ENCODE measurements at places on chromosomes 7 and 10. TPM values are rescaled to one million over a fixed set of nuclear protein-coding genes. Genes with fewer than 3 reads are reported as not detected.

Gene EPHB6
- total RNA-seq = 21.4 TPM

Gene ZNF425
- 6.5 TPM for total RNA-seq

Gene SLC29A3
- total RNA-seq = 7.8 TPM

Gene GNG11
- total RNA-seq = 0.56 TPM

Gene ATP6V0A4
- total RNA-seq = not detected

Gene PNLIPRP1
- not detected for total RNA-seq

Gene SPDYE9
- total RNA-seq = 0.25 TPM

Gene CDHR1
- total RNA-seq = 6.1 TPM

Gene CHST3
- total RNA-seq = 0.83 TPM

Gene C10orf67
- total RNA-seq = not detected

Gene SMNDC1
- 37.1 TPM for total RNA-seq

Gene ZNF138
- total RNA-seq = 31.7 TPM

Gene TUBAL3
- total RNA-seq = not detected

Gene SLF2
- total RNA-seq = 35.9 TPM

DNA sequence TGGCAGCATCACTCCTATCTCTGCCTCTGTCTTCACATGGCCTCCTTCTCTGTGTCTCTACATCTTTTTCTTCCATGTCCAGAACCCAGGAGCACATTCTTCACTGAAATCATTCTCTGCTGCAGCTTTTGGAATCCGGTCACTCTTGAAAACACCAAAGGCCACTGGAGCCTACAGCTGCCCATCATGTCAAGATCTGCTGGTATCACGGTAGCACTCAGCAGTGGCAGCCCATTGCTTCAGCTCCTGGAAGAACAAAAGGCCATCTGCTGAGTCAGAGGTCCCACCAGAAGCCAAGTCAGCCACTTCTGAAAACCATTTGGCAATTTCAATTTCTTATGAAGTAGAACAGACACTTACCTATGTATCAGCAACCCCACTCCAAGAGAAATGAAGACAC lies 6.1 kb upstream of the PCBD1 start:
- no peak for DNase-seq

GRCh38 chr10:112271982-112272381 lies 11.2 kb upstream of the TECTB start:
- DNase-seq = no peak

DNA sequence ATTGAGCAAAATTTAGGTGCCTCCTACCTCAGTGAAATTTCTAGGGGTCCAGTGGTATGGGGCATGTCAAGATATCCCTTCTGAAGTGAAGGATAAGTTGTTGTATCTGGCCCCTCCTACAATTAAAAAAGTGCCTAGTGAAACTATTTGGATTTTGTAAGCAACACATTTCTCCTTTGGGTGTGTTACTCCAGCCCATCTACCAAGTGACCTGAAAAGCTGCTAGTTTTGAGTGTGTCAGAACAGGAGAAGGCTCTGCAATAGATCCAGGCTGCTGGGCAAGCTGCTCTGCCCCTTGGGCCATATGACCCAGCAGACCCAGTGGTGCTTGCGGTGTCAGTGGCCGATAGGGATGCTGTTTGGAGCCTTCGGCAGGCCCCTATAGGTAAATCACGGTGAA lies 46.0 kb downstream of the PTPRE start:
- DNase-seq = no peak

- no peak for DNase-seq
Observed at GRCh38 chr10:107450056-107450455, 285.6 kb upstream of the SORCS1 start.

- peak; percentile 77 for DNase-seq
Observed at GRCh38 chr7:148575640-148576411, 14.7 kb upstream of the C7orf33 start.

DNA sequence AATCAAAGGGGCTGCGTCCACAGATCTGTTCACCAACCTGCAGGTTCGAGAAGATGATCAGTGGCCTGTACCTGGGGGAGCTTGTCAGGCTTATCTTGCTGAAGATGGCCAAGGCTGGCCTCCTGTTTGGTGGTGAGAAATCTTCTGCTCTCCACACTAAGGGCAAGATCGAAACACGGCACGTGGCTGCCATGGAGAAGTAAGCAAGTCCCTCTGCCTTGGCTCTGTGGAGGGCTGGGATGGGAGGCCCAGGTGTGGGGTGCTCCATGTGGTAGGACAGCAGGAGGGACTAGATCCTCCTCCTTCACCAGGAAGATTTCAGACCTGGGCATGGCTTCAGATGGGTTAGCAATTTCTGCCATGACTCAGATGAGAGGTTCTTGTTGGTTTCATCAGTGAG lies 25.9 kb downstream of the HKDC1 start:
- no peak for DNase-seq

GRCh38 chr10:112407696-112408095 lies 33.8 kb downstream of the ACSL5 start:
- no peak for DNase-seq

GRCh38 chr7:113207441-113207840 lies 89.1 kb upstream of the SMIM30 start:
- DNase-seq = no peak

- no peak for DNase-seq
Observed at GRCh38 chr7:109842386-109842785, 1248.5 kb upstream of the LRRN3 start.

DNA sequence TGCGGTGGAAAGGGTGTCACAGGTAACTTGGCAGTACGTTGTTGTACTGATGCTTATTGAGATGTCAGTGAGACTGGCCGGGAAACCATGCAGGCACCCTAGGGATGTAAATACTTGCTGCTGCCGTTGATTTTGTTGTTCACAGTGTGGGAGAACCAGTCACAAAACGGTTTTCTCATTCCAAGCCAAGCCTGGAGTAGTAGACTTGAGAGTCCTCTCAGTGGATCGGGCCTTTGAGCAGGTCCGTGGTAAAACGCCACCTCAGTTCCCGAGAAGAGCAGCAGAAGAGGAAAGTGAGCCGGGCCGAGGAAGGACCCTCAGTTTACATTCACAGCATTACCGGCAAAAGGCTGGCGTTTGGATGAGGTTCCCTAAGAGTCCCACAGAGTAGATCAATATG lies 1.1 kb downstream of the JAKMIP3 start:
- no peak for DNase-seq

- DNase-seq = no peak
Observed at GRCh38 chr10:95257849-95258248, 33.0 kb downstream of the PDLIM1 start.

- DNase-seq = no peak
Observed at GRCh38 chr10:94409021-94409657, 6.8 kb downstream of the TBC1D12 start.

- no peak for DNase-seq
Observed at GRCh38 chr7:144378651-144379050, 23.4 kb downstream of the ARHGEF5 start.

DNA sequence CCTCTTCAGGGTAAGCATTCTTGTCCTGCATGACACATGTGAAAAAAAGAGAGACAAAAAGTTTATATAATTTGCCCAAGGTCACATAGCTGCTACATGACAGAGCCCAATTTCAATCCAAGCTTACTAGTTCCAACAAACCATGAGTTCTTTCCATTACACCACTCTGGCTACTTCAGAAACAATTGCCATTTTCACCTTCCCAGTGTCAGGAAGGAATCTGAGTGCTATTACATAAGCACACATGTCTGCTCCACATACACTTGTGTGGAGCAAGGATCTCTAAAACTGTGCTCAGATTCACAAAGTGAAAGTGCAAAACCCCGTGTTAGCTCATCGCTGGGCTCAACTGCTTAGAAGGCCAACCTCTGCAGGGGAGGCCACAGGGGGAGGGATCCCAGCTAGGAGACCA lies 356.2 kb upstream of the NFE2L3 start:
- no peak for DNase-seq

GRCh38 chr7:40583667-40584444 lies 449.1 kb downstream of the SUGCT start:
- no peak for DNase-seq

- no peak for DNase-seq
Observed at GRCh38 chr10:11125004-11125403, 107.3 kb downstream of the CELF2 start.

DNA sequence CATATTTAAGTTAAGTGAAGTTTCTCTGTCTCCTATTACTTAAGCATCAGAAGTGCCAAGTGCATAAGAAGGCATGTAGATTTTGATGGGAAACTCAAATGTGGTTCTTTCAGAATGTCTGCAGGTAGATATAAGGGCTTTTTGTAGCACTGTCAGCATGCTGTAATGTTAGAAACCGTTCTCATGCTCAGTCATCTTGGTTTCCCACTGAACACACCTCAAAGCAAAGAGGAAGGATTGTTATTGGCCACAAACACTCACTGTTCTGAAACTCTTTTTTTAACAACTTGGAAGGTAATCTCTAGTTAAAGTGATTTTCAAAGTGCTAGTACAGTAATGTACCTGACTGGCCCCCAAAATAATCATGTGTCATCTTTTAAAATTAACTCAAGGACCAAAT lies 126.0 kb downstream of the AASS start:
- DNase-seq = no peak

DNA sequence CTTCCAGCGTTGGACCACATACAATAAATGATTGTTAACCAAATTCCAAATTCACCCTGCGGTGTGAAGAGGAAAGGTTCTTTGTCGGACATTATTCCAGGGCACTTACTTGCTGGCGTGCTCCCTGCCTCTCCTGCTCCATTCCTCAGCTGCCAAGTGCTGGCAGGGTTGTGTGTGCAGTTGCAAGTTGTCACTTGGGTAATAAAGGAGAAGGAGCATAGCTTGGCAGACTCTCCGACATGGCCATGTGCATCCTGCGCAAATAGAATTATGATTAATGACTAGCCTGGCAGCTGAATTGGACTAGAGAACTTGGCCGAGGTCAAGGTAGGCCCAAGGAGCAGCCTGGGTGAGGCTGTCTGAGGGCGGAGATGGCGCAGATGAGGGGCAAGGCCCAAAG lies 92.3 kb upstream of the ELMO1 start:
- DNase-seq = no peak

DNA sequence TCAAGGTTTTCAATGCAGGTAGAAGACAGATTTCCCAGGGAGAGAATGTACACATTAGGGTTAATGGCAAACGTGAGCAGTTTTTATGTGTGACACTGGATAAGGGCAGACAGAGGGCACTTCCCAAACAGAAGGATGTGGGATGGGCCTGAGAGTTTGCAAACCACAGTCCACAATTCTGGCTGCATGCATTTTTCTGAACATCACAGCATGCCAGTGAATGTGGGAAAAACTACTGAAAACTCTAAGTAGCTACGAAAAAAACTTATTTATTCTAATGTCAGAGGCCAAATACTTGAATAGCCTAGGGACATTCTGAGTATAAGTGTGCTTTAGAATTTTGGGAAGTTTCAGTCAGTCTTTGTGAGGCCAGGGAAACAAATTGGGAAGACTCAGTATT lies 145.9 kb downstream of the NRCAM start:
- no peak for DNase-seq

GRCh38 chr7:5631152-5631551 lies 150.3 kb downstream of the RNF216 start:
- no peak for DNase-seq

DNA sequence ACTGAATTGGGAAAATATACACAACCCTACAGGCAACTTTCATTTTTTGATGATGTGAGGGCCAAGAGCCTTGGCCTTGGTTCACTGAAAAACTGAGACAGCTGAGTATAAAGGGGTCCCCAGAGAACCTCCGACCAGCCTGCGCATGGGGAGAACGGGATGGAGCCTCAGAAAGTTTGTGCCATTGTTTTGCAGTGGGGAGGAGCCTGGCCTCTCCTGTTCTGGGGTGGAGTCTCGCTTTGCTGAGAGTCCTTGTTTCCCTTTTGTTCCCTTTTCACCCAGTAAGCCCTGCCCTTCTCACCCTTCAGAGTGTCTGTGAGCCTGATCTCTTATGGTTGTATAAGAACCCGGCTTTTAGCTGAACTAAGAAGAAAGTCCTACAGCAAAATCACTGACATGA lies 193.2 kb upstream of the AKR1E2 start:
- no peak for DNase-seq

GRCh38 chr10:5291501-5292195 lies 73.1 kb upstream of the UCN3 start:
- DNase-seq = no peak

GRCh38 chr10:127216786-127217185 lies 20.4 kb upstream of the INSYN2A start:
- DNase-seq = no peak

GRCh38 chr7:122055073-122055472 lies 89.0 kb downstream of the AASS start:
- no peak for DNase-seq

DNA sequence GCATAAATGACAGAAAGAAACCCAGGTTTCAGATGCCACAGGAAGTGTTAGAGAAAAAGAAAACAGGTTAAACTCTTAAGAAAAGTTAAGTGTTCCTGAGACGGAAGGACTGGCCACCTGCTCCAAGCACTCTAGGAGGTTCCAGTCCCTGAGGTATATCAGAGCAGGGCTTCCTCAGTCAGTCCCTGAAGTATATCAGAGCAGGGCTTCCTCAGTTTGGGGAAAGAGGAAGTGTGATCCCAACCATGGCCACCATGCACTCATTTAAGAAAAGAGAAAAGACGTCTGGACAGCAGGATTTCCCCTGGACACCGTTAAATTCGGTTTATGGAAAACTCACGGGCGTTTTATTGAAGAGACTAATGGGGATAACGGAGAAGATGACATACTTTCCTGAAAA lies 133.4 kb upstream of the PFKP start:
- no peak for DNase-seq

DNA sequence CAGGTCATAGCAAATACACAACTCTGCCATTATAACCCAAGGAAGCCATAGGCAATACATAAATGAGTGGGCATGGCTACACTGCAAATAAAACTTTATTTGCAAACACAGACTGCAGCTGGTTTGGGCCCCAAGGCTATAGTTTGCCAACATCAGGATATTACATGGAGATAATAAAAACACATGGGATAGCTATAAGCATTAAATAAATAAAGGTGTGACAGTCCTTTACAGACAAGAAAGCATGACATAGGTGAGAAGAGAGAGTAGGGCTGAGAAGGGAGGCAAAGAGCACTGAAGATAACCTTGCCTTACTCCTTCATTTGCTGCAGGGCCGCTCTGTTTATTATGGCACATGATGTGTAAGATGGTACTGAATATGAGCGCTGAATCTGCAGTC lies 135.1 kb upstream of the GHITM start:
- DNase-seq = no peak
